ENCODE measurements at places on chromosomes 3 and 15.

- no peak for DNase-seq
Measured at GRCh38 chr15:51621155-51621765, 1.3 kb downstream of the DMXL2 start.

- no peak for DNase-seq
Measured at GRCh38 chr3:192514754-192515663, 212.3 kb downstream of the FGF12 start.

DNA sequence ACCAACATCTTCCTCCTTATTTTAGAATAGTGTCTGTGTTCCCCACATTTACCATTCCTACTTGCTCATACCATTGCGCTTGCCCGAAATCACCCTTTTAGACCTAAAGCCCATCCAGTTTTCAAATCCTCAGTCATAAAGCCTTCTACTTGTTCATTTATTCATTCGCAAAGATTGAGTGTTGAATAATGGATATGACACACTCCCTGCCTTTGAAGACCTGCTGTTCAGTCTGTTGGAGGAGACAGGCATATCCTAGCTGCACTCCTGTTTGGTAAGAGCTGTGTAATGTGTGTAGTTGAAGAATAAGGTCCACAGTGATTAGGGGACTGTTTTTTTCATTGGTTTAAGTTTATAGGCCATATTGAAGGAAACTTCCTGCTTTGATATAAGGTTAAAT lies 1.7 kb downstream of the CNOT10 start:
- no peak for DNase-seq

DNA sequence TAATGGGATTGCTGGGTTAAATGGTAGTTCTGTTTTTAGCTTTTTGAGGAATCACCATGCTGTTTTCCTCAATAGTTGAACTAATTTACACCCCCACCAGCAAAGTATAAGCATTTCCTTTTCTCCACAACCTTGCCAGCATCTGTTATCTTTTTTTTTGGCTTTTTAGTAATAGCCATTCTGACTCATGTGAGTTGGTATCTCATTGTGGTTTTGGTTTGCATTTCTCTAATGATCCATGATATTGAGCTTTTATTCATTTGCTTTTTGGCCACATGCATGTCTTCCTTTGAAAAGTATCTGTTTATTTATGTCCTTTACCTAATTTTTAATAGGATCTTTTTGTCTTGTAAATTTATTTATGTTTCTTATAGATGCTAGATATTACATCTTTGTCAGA lies 288.2 kb downstream of the EPHA6 start:
- no peak for DNase-seq

GRCh38 chr3:66593978-66594377 lies 93.2 kb upstream of the LRIG1 start:
- DNase-seq, result no peak

DNA sequence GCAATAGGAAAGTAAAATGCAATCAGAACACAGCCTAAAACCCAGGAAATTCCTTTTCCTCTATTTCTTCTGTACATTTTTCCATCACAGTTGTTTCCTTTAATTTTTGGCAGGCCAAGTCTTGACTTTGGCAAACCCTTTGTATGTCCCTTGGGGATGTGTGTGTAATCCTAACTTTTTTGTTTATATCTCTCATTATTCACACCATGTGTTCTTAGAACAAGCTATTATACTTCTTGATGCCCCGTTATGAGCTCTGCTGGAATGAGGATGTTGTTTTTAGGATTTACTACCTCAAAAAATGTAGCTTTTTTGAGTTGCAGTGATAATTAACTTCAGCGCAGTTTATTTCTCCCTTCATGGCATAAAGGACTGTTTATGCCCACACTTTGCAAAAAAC lies 123.4 kb downstream of the ABI3BP start:
- DNase-seq, result no peak

- no peak for DNase-seq
Measured at GRCh38 chr3:158770741-158771350, 31.0 kb upstream of the MFSD1 start.

- no peak for DNase-seq
Measured at GRCh38 chr3:188581792-188582191, 427.8 kb downstream of the LPP start.

Measured in activated T-cell treated with anti-CD3 and anti-CD28 coated beads for 4 hours (primary cell).